ENCODE measurements at places on chromosomes 3 and 15. TPM values are rescaled to one million over a fixed set of nuclear protein-coding genes. Genes with fewer than 3 reads are reported as not detected.

GRCh38 chr3:134370611-134371531 is 3.4 kb downstream of the AMOTL2 start:
- no peak for DNase-seq

The C2CD4B gene
- total RNA-seq: not detected

The PIERCE2 gene
- 0.44 TPM for total RNA-seq

GRCh38 chr15:40293905-40294895 is 11.3 kb upstream of the ANKRD63 start:
- DNase-seq: no peak

GRCh38 chr3:16199769-16200168 is 25.3 kb downstream of the GALNT15 start:
- no peak for DNase-seq

DNA sequence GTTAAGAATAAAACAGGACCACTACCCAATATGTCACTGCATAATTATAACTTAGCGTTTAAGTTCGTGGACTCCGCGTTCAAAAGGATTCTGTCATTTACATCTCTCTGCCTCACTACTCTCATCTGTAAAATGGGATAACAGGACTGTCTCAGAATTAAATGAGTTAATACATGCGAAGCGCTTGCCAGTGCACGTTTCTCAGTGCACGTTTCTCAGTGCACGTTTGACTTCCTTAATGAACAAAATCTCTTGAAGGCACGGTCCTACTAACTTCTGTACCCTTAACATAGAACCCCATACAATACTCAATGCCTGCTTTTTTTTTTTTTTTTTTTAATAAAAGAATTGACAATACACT is 499 bp downstream of the RABL3 start:
- DNase-seq: no peak

DNA sequence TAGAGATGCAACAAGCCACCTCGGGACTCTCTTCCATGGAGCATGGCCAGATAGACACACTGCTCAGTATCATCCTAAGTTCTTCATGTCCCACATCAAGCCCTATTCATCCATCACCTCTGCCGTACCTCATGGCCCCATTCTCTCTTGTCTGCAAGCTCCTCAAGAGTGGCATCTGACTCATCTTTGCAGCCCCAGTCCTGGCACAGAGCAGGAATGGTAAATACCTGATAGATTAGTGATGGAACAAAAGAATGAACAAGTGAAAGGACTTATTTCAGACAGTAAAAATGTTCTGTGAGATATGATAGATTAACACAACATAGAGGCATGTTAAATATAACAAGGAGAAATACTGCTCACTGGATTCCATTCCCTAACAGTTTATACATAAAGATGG is 176.4 kb downstream of the ISL2 start:
- no peak for DNase-seq

- no peak for DNase-seq
Measured at GRCh38 chr15:45670091-45670490, 35.3 kb downstream of the SQOR start.

DNA sequence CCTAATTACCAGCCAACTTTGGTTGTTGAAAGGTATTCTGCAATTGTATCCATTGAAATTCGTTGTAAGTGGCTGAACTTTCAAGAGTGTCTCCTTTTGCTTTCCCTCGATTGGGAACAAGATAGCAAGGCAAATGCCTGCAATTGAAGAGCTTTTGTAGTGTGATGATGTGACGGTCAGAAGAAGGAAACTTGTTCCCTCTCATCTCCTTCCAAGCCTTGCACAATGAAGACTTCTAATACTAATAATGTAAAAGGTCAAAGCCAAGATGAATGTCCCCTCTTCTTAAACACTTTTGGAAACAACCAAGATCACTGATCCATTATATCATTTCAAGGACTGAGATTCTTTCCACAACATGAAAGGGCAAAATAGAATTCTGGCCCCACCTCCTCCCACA is 101.9 kb upstream of the LMCD1 start:
- no peak for DNase-seq

The AADACL2 gene
- total RNA-seq: not detected

- DNase-seq: no peak
Measured at GRCh38 chr3:36543276-36543997, 163.1 kb downstream of the STAC start.

The FILIP1L gene
- total RNA-seq: 0.27 TPM

DNA sequence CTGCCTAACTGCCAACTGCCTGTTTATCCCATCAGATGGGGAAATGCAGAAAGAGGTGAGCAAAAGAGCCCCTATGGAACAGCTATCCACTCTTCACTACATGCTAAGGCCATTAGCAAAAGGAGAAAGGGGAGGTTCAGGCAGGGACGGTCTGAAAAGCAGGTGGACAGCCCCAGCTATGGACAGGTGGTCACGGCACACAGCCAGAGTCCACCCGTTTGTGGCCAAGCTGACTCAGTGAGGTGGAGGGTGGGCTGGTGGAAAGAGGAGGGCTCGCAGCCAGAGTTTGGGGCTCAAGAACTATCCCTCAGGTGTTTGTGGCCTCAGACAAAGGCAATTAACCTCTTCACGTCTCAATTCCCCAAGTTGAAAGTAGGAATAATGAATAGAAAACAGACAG is 148.9 kb upstream of the UBE2E1 start:
- DNase-seq: no peak

The SCG5 gene
- 0.24 TPM for total RNA-seq

The RCN2 gene
- total RNA-seq: 37.1 TPM

DNA sequence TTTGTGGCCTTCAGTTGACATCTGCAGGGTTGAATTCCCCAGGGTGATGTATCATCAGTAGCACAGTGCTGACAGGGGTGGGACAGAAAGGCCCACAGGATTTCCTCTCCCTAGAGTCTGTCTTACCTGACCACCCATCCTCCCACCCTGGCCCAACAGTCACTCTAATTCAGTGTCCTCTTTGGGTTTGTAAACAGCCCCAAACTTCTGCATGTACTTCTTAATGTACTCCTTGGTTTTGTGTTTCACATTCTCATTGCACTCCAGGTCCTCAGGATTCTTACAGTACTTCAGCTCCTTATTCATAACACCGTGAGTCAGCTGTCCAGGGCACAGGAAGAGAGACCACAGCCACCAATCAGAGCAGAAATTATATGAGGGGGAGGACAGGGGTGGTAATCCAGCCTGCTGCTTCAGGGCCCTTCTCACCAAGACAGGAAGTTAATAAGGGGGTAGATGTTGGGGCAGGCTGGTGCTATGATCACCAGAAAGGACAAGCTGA is 37.5 kb downstream of the NBEAL2 start:
- DNase-seq: no peak

DNA sequence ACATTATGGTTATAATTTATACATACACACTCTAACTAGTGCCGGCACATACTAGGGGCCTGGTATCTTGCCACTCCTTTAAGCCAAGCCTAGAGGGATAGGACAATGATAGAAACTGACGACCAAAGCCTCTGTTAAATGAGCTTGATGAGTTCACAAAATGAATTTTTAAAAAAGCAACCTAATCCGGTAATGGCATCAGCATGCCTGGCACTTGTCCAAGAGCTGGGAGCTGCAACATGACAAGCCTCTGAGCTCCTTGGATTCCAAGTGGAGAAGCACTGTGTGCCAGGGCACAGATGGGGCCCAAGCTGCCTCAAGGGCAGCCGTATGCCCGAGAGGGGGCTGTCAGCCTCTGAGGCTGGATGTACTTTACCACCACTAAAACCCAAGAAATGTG is 9.7 kb downstream of the ETV5 start:
- no peak for DNase-seq

DNA sequence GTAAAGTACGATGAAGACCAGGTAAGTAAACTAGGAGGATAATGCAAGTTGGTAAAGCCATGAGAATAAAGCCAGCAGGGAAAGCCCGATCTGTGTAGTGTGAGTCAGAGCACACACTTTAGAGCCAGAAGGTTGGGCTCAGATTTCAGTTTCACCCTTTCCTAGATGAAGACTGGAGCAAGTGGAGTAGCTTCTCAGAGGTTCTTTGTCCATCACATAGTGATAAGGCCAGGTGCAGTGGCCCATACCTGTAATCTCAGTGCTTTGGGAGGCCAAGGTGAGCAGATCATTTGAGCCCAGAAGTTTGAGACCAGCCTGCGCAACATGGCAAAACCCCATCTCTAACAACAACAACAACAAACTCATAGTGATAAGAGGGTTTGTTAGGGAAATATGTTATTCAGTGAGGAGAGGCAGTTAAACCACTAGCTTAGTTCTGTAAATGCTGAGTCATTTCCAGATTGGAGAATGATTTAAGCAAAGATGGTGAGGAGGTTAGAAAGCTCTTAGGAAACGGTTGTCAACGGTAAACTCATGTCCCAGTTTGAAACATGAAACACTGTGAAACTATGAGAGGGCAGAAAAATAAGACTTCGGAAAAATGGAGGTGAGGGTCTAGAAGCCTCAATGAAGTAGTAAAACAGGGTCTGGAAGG is 39.0 kb downstream of the IL12A start:
- DNase-seq: no peak

The APBA2 gene
- total RNA-seq: 15.7 TPM

GRCh38 chr3:1462856-1463450 is 370.1 kb downstream of the CNTN6 start:
- no peak for DNase-seq

The STIMATE gene
- total RNA-seq: 35.0 TPM

DNA sequence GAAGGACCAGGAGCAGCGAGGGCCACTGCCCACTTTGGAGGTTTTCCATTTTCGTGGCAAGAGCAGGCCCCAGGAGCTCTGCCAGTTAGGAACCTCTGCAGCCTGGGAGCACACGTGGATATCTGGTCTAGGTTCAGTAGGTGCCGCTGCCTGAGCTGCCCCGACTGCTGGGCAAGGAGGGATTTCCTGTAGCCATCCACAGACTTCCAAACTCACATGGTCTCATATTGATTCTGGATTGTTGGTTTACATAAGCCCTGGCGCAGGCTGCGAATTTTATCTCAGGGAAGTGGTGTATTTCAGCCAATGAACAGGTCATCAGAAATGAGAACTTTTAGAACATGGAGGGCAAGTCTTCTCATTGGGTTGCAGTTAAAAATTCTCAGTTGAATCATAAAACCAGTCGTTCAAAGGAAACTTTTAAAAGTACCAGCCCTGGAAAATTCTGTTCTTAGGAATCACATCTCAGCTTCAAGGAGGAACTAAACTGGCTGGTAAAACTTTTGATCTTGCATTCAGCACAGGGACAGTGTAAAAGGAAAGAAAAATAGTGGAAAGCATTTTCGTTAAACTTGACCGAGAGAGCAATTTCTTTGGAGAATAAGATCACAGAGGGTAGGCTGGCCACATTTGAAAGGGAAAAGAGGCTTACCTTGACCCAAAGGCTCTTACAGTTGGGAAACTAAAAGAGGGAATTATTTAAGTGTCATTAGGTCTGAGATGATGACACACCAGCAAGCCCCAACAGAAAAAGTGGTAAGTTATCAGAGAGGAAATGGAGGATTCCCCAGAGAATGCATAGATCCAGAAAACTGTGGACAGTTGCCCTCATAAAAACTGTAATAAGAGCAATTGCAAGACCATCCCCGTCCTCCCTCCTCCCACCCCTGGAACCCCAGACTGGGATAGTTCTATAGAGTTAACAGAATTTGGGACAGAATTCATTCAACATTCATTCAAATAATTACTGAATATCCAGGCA is 6.4 kb upstream of the RTP3 start:
- DNase-seq: no peak

DNA sequence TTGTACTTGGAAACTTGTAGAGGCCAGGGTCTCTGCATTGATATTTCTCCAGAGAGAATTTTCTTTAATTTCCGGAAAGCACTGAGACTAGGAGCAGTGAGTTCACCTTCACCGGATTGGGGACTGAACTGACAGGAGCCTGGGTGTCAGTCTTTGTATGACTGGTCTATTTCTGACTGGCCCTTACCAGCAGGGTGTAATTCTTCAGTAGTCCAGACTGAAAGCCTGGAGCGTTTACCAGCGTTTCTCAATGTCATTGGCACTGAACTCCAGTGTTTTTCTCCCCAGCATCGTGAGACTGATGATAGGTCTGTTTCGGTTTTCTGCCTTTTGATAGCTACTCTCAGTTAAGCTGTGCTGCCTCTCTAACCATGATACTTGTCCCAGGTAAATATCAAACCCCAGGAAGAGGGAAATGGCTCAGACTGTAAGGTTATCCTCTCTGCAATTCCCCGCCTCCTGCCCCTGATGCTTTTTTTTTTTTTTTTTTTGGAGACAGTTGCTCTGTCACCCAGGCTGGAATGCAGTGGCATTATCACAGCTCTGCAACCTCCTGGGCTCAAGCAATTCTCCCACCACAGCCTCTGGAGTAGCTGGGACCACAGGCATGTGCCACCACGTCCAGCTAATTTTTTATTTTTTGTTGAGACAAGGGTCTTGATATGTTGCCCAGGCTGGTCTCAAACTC is 103.6 kb downstream of the CACNA2D3 start:
- DNase-seq: no peak
